ENCODE measurements at places on chromosomes 5 and 9.

GRCh38 chr5:136811086-136811485, 445.7 kb upstream of the TRPC7 start:
- no peak for DNase-seq

DNA sequence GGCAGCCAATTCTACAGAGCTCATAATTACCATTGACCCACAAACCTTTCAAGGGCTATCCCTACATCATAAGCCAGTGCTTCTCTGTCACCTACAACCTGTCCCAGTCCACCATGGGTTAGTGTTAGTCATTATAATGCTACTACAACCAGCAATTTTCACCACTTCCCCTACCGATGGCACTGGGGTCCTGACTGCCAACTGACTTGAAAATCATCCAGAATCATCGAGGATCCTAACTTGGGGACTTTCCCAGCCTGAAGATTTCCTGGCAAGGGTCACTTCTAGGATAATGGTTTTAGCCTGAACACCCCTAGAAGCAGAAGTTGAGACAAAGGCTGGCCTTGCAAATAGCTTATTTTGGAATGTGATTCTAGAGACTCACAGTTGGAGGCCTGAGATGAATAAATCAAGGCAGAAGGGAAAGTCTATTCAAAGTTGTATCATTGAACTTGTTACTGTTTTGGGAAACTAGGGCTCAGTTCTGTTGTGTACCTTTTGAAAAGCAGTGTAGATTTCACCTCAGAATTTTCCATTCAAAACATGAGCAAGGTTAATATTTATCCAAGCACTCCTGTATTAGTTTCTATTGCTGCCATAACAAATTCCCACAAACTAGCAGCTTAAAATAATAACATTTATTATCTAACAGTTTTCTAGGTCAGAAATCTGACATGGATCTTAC, 633.0 kb downstream of the LRRC70 start:
- DNase-seq = no peak

- DNase-seq = no peak
Measured at GRCh38 chr9:37066139-37066725, 32.2 kb upstream of the PAX5 start.

GRCh38 chr5:135937245-135937911, 17.4 kb downstream of the LECT2 start:
- no peak for DNase-seq

DNA sequence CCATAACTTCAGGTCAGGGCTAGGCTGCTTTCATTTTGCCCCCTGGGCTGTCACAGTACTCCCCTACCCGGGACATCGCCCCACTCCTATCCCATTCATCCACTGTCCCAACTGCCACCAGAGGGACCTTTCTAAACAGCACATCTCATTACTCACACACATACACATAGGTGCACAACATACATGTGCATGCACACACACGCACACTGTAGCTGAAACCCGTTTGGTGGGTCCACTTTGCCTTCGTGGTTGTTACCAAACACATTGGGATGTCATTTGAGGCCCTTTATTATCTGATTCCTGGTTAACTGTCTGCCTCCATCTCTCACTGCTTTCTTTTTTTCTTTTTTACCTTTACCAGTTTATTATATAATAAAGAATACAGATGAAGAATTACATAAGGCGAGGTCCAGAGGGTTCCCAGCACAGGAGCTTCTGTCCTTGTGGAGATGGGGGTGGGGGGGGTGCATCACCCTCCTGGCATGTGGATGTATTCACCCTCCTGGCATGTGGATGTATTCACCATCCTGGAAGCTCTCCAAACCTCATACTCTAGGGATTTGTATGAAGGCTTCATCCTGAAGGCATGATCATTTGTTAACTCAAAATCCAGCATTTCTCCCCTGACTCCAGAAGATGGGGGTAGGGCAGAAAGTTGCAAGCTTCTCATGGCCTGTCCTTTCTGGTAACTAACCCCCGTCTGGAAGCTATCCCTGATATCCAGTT, 186.0 kb downstream of the GOLPH3 start:
- DNase-seq = no peak

DNA sequence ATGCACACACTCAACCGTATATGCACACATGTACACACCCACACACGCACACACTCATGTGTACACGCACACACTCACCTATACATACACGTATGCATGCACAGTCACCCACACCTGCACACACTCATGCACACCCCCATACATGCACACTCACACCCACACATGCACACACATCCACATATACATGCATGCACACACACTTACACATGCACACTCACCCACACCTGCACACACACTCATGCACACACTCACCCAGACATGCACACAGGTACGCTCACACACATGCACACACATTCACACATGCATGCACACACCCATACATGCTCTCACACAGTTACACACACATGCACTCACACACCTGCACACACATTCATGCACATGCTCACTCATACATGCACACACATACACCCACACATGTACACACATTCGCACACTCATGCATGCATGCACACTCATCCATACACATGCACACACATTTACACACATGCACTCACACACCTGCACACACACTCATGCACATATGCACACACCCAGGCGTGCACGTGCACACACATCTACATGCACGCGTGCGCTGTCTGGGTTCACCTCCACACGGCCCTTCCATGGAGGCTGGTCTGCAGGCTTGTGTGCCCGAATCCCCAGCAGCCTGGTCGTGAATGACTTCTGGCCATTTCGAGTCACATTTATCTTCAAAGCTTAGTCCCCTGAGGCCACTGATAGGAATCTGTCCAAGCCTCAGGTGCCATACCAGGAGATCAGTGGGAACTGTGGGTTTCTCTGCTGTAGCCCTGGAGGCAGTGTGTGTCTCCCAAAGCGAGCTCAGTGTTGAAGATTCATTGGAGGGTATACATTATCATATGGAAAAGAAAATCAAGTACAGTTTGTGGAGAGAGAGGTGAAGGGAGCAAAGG, 103.0 kb downstream of the COL5A1 start:
- DNase-seq = no peak

GRCh38 chr9:128523199-128523925, 18.8 kb downstream of the GLE1 start:
- DNase-seq = no peak

- DNase-seq = no peak
Measured at GRCh38 chr5:124274949-124275348, 471.5 kb downstream of the ZNF608 start.
